ENCODE measurements at places on chromosomes 6 and 20.

DNA sequence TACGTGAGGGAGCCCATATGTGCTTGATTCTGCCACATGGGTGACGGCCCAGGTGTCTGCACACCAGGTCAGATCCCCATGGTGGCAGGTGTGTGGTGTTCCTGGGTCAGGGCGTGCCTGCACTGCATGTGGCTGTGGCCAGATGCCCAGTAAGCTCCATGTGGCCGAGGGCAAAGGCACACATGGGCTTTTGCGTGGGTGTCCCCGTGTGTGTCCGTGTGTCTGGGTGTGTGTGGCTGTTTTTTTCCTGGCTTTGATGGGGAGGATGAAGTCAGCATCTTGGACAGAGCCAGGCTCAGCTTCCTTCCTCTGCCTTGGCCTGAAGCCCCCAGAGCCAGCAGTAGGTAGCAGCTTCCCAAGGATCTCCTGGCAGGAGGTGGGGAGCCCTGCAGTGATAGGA, 1.5 kb upstream of the TNXB start:
- DNase-seq, result peak; percentile 52

GRCh38 chr6:19535351-19535750, 301.8 kb upstream of the ID4 start:
- no peak for DNase-seq

DNA sequence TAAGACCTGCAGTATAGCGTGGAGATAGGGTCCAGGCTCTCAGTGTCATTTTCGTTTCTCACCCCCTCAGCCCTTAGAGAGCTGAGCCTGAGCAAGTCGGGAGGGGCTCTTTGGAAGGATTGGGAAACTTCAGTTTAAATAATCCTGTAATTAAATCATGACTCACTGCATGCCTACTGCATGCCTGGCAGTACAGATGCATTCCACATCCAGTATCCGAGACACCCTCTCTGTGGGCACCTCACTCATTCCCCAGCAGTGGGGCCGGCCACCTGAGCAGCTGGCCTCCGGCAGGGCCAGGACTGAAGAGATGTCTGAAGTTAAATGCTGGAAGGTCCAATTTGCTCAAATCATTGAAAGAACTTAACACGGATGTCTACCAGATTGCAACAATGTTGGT, 316.6 kb downstream of the THBS2 start:
- DNase-seq, result no peak

- no peak for DNase-seq
These were observed 612.5 kb upstream of the HS3ST5 start for GRCh38 chr6:114955363-114955762.

GRCh38 chr20:24518515-24518914, 49.1 kb downstream of the SYNDIG1 start:
- no peak for DNase-seq

DNA sequence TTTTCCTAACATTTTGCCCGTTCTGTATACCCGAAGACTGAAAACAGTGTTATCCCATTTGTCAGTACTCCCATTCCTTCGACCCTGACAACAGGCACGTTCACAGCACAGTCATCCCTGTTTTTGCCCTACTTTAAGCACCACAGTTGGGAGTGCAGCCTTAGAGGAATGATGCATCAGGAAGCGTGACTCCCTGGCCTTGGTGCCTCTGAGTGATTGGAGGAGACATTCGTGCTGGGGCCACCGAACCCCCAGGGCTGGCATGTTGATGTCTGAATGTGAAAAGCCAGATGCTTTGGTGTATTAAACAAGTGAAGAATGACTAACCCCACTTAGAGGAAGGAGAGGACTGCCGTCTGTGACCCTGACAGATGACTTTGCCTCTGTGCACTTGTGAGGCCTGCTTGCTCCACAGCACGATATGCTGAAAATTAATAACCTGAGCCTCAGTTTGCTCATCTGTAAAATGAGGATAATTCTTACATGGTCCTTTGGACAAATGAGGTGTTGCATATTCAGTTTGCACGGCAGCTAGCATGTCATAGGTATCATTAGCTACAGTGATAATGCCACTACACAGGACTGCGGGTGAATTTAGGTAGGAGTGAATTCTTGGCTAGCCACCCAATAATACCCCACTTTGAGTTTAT, 36.0 kb downstream of the STK35 start:
- no peak for DNase-seq
